Lower leg skin (tissue), 4 donors: ENCODE measurements at places on chromosomes 7 and 10. TPM values are rescaled to one million over a fixed set of nuclear protein-coding genes. Genes with fewer than 3 reads are reported as not detected.

DNA sequence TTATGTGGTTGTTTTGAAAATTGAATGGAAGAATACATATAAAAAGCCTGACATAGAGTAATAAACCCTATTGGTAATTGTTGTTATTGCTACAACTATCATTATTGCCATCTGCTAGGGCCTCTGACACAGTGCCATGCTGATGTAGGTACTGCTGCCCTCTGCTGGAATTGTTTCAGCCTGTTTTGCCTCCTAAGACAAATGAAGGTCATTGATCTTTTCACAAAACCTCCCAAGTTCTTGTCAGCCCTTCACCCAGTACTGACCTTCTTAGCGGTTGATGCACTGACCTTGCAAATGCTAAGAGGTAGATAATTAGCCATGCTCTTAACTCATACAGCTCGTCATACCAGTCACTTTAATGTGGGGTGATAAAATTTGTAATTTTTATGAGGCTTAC lies 975.2 kb downstream of the SORCS1 start:
- DNase-seq = no peak

DNA sequence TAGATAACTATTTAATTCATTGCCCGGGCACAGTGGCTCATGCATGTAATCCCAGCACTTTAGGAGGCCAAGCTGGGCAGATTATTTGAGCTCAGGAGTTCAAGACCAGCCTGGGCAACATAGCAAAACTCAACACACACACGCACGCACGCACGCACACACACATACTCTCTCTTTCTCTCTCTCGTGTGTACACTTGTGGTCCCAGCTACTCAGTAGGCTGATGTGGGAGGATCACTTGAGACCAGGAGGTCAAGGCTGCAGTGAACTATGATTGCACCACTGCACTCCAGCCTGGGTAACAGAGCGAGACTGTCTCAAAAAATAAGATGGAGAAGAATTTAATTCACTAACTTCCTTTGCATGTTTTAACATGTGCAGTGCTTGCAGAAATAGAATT lies 38.1 kb downstream of the PTPN12 start:
- DNase-seq = no peak

Gene PSMG3
- 73.2 TPM for total RNA-seq

Gene ACBD7
- not detected for total RNA-seq

Gene RBP3
- not detected for total RNA-seq
